ENCODE measurements at places on chromosomes 16 and 17.

GRCh38 chr17:48604770-48605329 lies at the start of gene HOXB6:
HOXB6 (minus strand) TSS chr17:48604986; CDS start chr17:48598150, 6,836 bp downstream.
- no peak for DNase-seq

DNA sequence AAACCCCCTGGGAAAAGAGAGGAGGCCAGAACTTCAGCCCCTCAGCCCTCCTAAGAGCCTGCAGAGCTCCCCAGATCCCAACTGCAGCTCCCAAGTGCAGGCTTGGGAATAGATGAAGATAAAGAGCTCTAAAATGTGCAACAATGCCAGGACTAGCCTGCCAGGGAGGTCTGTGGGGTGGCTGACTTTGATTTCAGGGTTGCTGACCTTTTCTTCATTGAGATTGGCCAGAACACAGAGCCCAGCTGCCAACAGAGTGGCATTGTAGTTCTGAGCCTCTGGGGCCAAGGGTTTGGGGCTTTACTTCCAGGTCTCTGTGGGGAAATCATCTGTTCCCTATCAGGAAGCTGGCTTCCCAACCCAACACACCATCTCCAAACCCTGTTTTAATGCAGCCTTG lies 120.6 kb downstream of the COPRS start:
- no peak for DNase-seq

GRCh38 chr17:62075308-62075815 lies 10.3 kb upstream of the MED13 start:
- DNase-seq: no peak

DNA sequence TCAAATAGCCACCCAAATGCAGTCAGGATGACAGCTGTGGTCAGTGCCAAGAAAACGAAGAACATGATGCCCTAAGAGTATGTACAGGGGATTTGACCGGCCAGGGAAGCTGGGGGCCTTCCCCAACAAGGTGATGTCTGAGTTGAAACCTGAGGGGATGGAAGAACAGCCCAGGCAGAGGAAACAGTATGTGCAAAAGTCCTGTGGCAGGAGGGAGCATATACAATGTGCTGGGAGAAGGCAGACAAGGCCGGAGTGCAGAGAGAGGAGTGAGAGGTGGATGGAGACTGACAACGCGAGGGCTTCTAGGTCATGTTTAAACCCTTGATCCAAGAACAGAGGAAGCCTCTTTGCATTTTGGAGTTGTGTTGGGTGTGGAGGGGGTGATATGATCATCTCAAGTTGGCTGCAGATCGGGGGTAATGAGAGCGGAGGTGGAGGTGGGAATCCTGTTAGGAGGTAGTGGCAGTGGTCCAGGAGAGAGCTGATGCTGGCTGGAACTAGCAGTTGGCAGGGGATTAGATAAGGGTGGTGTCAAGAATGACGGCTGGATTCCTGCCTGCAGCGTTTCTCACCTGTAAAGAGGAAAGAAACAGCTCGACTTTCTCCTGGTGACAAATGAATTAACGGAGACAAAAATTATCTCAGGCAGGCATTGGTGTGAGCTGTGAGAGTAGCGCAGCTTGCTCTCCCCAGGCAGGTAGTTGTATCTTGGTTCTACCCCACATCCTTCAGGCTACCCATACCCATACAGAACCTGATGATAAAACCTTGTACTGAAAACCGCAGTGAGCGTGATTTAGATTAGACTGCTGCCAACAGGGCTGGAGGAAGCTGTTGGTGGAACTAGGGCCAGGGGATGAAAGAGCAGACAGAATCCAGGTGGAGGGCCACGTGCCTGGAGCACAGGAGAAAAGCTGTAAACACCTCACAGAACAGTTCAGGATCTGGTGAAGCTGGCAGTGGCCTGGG lies 37.2 kb upstream of the NGFR start:
- no peak for DNase-seq

GRCh38 chr16:16045879-16046278 lies 96.5 kb downstream of the ABCC1 start:
- peak; percentile 66 for DNase-seq

- peak; percentile 32 for DNase-seq
Observed at GRCh38 chr17:50863221-50863843, 2.8 kb downstream of the TOB1 start.

DNA sequence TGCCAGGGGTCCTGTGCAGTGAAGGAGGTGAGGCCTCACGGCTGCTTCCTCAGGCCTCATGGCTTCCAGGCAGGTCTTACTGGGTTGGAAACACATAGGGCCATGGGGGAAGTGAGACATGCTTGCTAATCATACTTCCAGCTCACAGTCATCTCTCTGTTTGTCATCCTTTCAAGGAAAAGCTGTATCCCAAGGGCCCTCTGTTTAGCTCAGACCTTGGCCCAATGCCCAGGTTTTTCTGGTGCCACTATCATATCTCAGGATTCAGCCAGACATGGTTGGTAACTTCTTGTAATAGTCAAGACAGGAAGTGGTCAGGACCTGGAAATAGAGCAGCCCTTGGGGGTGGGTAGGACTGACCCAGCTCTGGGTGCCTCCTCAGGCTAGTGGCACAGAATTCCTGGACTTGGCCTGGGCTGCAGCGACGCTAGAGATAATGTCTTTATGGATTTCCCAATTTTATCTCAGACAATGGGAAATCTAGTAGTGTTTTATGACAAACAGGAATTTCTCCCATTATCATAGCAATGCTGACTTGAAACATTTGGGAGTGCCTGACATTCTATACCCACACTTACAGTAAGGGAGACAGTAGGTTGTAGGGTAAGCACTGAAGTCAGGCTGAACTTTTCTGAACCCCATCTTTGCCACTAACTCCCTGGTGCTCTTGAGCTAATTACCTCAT lies 13.5 kb upstream of the ITGB3 start:
- no peak for DNase-seq

DNA sequence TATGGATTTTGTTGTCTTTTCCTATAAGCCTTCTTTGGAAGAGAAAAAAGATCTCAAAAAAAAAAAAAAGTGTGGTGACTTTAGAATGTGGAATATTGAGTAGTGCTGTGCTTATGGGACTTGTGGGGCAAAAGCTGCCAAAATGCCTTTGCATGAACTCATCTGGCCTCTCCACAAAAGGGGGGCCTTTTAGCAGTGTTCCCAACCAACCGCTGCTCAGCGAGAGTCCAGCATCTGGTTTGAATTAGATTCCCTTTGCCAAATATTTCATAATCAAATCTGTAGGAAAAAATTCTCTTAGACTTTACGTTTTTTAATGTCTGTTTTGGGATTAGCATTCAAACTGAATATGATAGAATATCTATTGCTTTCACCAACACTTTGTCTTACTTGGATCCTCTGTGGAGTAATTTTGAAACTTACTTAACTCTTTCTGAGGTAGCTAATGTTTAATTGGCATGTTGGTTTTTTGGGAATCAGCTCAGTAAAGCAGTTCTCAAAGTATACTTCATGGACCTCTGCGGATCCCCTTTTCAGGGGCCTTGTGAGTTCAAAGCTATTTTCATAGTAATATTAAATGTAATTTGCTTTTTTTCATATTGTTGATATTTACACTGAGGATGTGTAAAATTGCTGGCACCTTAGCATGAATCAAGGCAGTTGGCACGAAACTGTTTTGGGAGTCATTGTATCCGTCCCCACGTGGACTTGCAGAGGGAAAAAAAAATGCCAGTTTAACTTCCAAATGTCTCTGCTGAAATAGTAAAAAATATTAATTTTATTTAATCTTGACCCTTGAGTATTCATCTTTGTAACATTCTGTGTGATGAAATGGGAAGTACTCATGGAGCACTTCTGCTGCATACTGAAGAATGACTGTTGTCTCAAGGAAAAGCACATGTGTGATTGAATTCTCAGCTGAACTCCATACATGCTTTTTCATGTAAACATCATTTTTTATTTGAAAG lies 34.7 kb upstream of the VPS4A start:
- no peak for DNase-seq

DNA sequence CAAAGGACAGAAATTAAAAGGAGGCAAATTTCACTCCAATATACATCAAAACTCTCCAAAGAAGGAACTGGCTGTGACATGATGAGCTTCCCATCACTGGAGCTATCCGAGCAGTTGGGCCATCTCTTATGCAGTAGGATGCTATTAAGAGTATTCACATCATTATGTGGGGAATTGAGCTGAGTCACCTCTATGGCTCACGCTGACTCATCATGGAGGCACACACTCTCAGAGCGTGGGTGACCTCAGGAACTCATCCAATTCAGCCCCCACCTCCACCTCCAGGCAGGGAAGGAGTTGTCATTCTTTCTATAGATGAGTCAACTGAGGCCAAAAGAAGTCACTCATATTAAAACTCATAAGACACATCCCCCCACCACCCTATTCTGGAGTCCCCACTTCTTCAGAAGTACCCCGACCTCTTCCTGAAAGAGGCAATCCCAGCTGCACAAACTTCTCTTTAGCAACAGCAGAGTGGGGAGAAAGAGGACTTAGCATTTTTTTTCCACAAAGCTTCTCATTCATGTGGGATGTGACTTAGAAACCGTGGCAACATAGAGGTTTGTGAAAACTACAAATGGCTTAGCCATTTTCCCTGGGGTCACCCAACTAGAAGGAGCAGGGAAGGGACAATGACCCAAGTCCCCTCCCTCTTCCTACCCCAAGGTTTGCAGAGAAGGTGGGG lies 32.5 kb downstream of the ABCC12 start:
- DNase-seq: no peak

GRCh38 chr17:69725146-69725545 lies 310.6 kb downstream of the MAP2K6 start:
- DNase-seq: no peak

DNA sequence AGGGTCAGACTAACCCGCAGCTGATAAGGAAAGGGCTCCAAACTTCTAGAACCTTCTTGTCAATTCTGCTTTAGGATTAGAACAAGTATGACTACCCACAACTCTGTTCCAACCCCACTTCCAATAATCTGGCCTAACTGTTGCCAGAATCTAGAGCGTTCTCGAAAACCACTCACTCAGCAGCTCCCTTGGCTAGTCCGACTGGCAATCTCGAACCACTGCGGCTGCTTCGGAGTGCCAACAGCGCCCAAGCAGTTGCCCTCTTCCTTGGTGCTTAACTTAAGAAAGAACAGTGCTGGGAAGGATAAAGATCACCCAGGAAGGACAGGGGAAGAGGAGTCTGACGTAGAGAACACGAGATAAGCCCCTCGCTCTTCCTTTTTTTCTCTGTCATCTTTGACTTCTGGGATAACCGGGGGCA lies 818 bp downstream of the DNAJC7 start:
- no peak for DNase-seq

GRCh38 chr16:12988071-12988470 lies 86.7 kb downstream of the SHISA9 start:
- no peak for DNase-seq

GRCh38 chr17:59167571-59168001 lies 12.0 kb downstream of the PRR11 start:
- DNase-seq: no peak

DNA sequence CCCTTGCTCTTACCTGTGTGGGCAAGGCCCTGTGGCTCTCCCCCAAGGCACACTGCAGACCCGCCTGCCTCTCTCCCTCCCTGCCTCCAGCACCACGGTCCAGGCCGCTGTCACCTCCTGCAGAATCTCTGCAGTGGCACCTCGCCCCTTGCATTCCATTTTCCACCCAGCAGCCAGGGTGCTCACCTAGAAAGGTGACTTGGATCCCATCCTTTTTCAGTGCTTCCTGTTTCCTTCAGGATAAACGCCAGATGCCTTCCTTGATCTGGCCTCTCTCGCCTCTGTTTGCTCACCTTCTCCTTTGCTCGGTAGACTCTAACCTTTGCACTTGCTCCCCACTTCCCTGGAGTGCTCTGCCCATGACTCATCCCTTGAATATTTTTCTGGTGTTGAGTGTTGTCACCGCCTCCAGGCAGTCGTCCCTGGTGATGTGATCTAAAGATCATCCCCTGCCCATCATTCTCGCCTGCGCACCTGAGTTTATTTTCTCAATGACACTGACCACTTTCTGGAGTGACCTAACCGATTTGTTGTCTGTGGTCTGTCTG lies 79.2 kb upstream of the LGALS9 start:
- no peak for DNase-seq

DNA sequence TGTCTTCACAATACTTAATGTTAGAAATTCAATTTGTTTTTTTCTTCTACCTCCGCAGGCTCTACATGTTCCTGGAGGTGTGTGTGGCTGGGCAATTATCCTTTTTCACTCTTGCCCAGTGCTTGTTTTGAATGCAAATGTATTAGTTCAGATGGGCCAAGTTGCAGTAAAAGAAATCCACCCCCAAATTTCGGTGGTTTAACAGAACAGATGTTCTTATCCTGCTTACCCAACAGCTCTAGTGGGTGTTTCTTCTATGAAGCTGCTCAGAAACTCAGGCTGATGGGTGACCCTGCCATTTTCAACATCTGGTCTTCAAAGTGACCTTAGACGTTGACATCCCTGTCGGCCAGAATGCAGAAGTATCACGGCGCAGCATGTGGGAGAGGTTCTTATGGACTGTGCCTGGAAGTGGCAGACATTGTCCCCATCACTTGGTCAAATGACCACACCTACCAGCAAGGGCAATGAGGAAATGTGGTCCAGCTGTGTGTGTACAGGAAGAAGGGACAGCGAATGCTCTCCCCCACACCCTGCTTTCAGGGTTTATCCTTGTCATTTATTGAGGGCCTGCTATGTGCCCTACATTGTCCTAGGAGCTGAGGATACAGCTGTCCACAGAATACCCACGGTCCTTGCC lies 157.3 kb downstream of the CDH13 start:
- no peak for DNase-seq

DNA sequence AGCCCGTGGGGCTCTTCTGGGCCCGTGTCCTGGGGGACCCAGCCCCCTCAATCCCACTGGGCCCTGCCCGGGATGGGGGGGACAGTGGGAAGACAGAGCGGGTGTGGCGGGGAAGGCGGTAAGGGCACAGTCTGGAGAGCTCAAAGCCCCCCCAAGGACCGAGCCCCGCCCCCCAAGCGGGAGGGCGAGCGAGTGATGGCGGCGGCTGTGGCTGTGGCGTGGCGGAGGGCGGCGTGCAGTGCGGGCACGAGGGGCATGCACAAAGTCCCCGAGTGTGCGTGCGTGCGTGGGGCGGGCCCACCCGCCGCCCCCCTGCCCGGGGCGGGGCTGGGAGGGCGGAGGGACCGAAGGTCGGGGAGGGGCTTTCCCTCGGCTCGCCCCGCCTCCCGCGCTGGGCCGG lies 3.6 kb upstream of the WDR24 start:
- no peak for DNase-seq

DNA sequence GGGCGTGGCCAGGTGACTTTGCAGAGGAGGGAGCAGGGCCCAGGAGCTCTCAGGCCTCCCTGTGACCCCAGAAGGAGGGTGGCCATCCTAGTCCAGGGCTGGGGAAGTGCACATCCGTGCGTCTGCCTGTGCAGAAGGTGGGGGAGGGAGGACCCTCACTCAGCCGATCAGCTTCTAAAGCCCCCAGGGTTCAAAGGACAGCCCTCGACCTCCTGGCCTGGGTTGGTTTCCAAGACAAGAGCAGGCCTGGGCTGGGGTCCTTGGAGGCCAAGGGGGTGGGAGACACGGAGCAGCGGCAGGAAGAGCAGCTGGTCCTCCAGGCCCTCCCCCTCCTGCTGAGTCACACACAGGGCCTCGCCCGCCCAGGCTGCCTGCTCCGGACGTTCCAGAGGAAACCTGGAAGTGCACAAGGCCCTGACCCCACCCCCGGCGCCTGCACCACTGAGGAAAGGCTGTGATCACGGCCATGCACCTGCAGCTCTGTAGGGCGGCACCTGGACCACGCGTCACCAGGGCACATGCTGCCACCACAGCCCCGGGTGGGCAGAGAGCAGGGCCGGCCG lies 67.1 kb upstream of the ZNF469 start:
- DNase-seq: peak; percentile 15

All from NT2/D1 (cell line).